ENCODE measurements at places on chromosomes 6 and 20.

DNA sequence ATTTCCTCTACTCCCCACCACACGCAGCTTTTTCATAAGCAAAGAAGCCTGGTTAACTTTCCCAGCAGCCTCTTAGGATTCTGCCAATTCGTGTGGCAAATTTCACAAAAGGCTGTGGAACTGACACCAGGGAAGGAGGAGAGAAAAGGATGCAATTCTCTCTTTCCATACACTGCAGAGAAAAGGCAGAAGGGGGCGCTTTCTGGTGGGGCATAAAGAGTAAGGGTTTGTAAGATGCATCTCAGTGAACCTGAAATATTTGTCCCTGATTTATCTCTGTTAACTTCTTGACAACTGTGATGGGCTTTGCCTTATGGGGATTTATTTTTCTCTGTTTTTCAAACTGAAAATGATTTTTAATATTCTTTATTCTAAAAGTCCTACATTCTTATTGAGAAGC, 45.5 kb upstream of the GLP1R start:
- no peak for DNase-seq

- no peak for DNase-seq
Observed at GRCh38 chr6:14699803-14700601, 545.9 kb upstream of the JARID2 start.

DNA sequence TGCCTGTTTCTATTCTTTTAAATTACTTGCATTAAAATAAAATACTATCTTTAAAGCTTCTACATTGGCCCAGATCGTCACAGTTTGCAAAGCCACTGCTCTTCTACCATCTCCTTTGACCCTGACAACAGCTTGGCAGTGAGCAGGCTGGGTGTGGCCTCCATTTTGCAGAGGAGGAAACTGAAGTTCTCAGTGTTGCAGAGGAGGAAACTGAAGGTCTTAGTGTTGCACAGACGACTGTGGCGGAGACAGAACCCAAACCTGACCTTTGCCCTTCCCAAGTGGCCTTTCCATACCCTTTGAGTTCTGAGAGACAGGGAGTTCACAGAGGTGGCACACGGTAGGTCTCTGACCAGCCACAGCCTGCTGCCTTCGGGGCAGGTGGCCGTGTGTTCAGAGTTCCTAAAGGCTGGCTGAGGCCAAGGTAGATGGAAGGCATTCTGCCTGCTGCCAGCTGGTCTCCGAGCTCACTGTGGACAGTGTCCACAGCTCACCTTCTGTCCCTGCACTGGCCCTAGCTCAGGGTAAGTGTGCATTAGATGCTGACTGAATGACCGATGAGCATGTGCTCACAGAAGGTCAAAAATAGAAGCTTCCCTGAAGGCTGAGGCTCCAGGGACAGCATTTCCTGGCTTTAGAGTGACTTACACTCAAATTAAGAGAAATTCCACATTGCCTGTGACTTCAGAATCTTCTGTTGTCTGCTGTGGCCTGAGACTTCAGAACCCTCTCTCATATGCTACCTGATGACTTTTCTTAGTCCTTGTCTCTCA, 113.5 kb upstream of the SLC24A3 start:
- no peak for DNase-seq

GRCh38 chr6:136960781-136961180, 38.7 kb downstream of the SLC35D3 start:
- no peak for DNase-seq
